H7 (cell line): ENCODE measurements at places on chromosomes 11 and 22. TPM values are rescaled to one million over a fixed set of nuclear protein-coding genes. Genes with fewer than 3 reads are reported as not detected.

FLRT1 gene
- total RNA-seq = 0.94 and 1.7 TPM in 2 replicates

UBQLNL gene
- not detected in 2 replicates for total RNA-seq

PKNOX2 gene
- 1.6 and 2.2 TPM in 2 replicates for total RNA-seq

RIMBP3C gene
- 0.17 and 0.70 TPM in 2 replicates for total RNA-seq

GAL3ST1 gene
- total RNA-seq = 8.4 and 11.9 TPM in 2 replicates

SAA4 gene
- not detected in 2 replicates for total RNA-seq
